ENCODE measurements at places on chromosomes 1 and 21. TPM values are rescaled to one million over a fixed set of nuclear protein-coding genes. Genes with fewer than 3 reads are reported as not detected.

MRPL24 gene
- 145 TPM for total RNA-seq

OR2L8 gene
- not detected for total RNA-seq

PRRX1 gene
- total RNA-seq: not detected

CD1B gene
- not detected for total RNA-seq

LMX1A gene
- total RNA-seq: not detected

DNA sequence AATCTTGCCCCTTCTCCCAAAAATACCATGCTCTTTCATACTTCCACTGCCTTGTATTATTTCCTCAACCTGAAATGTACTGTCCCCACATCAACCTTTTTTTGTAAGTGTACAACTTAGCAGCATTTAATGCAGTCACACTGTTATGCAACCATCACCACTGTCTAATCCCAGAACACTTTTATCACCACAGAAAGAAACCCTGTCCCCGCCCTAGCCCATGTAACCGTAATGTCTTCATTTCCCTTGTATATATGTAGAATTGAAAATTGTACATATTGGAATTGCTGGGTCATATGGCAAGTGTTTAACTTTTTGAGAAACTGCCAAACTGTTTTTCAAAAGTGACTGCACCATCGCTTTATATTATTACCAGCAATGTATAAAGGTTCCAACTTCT is 37.4 kb downstream of the PTP4A2 start:
- no peak for DNase-seq

DNA sequence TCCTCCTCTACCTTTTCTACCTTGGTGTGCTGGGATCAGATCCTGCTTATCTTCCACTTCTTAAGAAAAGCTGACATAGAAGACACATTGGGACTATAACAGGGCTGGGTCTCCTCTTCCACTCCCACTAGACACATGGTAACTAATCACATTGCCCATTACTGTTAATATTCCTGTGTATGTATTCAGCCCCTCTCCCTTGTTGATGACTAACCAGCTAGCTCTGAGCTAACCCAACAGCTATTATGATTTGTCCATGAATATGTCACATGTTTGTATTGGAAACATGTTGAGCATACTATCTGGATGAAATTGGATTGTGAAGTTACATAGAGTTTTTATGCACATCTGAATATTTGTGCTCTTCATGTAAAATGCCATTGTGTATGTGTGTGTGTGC is 52.9 kb downstream of the MPZL1 start:
- no peak for DNase-seq

GRCh38 chr21:29258626-29259338 is 39.9 kb upstream of the BACH1 start:
- peak; percentile 97 for DNase-seq

GRCh38 chr1:172630056-172630818 is 28.7 kb upstream of the FASLG start:
- no peak for DNase-seq

DNA sequence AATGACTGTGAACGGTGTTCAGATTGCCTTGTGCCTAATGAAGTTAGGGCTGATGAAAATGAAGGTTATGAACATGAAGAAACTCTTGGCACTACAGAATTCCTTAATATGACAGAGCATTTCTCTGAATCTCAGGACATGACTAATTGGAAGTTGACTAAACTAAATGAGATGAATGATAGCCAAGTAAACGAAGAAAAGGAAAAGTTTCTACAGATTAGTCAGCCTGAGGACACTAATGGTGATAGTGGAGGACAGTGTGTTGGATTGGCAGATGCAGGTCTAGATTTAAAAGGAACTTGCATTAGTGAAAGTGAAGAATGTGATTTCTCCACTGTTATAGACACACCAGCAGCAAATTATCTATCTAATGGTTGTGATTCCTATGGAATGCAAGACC is 96.6 kb downstream of the ZFYVE9 start:
- DNase-seq: peak; percentile 66

DNA sequence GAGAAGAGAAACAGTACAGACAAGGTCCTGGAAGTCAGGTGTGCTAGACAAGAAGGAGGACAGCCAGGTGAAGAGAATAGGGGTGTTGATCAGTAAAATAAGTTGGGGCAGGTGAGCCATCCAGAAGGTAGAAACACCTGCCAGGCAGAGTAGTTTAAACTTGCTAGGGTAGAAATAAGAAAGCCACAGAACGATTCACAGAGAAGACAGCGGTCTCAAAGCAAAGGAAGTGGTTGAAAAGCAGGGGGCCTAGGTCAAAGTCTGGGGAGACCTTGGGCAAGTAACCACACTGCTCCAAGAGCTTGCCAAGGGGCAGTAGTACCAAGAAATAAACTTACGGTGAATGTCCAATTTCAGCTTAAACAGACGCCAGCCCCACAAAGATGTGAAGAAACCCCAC is 116.6 kb upstream of the PROX1 start:
- DNase-seq: no peak

GRCh38 chr1:45243476-45244343 is 37.3 kb upstream of the ZSWIM5 start:
- DNase-seq: no peak

DNA sequence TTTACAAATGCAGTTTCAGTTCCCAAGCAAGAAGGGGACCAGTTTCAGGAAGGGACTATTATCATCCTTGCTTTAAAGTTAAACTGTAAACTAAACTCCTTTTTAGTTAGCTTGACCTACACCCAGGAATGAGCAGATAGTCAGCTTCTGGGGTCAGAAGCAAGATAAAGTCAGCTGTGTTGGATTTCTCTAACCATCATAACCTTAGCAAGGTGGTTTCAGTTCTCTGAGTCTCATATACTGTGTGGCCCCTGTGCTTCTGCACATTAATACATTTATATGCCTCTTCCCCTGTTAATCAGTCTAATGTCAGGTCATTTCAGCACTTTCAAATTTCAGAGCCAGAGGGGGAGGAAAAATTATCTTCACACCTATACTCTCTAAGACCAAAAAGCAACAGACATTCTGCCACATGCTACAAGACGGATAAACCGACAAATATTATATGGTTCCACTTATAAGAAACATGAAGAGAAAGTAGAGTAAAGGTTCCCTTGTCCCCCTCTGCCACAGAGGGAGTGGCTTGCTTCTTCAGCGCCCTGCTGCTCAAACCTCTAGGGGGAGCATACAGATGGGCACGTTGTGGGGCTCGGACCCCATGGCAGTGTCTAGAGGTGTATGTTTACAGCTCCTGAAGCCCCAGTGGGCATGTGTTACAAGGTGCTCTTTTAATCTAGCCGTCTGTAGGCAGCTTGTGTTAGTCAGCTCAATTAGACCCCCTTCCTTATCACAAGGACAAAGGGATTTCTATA is 89.1 kb downstream of the SMYD3 start:
- DNase-seq: no peak

DNA sequence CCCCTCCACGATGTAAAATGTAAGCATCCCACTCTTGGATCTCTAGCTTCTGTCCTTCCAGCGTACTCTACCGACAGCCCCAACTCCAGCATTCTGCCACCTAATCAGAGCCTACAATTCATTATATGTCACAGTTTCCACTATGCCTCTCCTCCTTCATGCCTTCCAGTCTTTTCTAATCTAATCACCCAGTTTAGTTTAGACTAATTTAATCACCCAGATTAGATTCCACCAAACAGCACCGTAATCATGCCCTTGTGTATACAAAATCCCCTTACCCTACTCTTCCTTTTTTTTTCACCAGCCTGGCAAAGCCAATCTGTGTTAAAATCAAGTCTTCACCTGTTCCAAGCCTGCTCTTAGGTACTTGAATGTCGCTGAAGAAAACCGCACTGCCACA is 49.8 kb upstream of the KANK4 start:
- no peak for DNase-seq

DNA sequence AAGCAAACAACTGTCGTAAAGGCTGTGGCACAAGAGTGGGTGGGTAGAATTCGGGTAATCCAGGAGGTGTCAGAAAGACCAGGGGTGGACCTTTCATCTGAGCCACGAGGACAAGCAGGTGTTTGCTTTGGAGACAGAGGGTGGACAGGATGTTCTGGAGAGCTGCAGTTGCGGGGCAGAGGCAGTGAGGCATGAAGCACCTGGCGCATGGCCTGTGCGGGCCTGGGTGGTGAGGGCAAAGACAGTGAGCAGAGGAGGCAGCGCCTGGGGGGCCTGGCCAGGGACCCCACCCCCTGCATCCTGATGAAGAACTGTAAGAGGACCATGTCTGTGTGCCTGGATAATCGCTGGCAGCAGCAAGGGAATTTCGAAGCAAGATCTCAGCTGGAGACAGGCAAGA is 24.9 kb downstream of the KIF26B start:
- no peak for DNase-seq

DNA sequence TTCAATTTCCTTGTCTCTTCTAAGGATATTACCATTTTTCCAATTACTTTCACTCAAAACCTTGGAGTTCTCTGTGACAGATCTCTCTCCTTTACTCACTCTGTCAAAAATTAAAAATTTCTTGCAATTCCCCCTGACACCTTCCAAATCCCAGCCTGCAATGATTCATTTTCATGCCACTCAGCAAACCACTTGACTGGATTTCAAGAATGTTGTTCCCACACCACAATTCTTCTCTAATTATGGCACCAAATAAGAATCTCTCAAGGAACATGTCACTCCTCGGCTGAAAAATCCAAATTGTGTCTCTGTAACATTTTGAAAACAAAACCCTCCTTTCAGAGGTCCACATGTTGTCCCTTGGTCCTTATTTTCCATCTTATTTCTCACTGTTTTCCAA is 438.9 kb upstream of the ZP4 start:
- no peak for DNase-seq

DNA sequence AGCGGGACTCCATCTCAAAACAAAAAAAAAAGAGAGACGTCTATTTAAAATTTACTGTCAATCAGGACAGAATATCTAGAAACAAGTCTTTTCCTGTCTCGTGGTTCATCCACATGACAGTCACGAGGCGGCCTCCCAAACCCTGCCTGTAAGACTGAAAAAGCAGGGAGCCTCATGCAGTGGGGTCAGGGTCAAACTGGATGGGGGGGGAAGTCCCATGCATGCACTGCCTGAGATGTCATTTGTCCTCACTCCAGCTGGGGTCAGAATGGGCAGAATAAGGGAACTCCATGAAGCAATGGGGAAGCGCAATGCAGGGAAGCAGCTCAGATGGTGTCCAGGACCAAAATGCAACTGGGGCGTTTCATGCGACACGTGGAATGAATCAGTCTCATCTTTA is 85.5 kb downstream of the PIK3CD start:
- DNase-seq: no peak

DNA sequence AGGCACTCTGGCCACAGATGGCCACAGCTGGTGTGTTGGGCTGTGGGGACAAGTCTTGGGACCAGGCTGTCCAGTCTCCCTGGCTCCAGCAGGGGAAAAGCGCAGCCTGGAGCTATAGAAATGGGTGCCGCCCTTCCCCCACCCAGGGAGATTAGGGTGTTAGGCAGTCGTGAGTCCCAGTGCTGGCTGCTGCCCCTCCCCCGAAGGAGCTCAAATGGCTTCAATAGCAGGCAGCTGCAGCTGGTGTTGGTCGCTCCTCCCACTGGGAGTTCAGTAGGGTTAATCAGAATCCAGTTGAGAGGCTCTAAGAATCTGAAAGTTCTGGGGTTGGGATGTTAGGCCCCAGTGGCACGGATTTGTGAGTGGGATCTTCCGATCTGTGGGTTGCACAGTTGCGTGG is 595.6 kb upstream of the PKN2 start:
- no peak for DNase-seq

- no peak for DNase-seq
Observed at GRCh38 chr1:119467857-119468668, 38.9 kb upstream of the HSD3B1 start.

DNA sequence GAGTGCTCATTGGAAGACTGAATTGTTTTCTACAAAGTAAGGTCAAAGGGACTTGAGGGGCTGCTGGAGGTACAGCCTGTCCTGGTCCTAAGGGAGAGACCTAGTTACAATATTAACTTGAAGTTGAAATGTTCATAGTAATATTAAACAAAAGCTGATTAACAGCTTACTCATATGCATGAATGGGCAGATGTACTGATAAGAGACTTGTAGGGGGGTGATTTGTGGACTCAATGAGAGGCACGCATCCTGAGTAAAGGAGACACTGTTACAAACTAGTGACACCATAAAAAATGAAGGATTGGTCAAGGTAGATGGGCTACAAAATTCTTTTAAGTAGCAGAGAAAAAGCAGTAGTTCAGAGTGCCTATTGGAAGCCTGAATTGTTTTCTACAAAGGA is 2.7 kb downstream of the HSD11B1 start:
- DNase-seq: peak; percentile 52

- no peak for DNase-seq
Observed at GRCh38 chr1:201511941-201512539, 5.1 kb upstream of the CSRP1 start.

GRCh38 chr1:9687120-9687873 is 35.8 kb downstream of the PIK3CD start:
- DNase-seq: peak; percentile 84

GRCh38 chr1:8580566-8580965 is 236.9 kb downstream of the RERE start:
- DNase-seq: no peak

GRCh38 chr1:172713466-172713865 is 54.6 kb downstream of the FASLG start:
- DNase-seq: no peak

All from foreskin keratinocyte (primary cell).